Fibroblast of lung (primary cell): ENCODE measurements at places on chromosomes 12 and 14. TPM values are rescaled to one million over a fixed set of nuclear protein-coding genes. Genes with fewer than 3 reads are reported as not detected.

- DNase-seq, result peak; percentile 45
Observed at GRCh38 chr12:104197264-104197663, 18.3 kb upstream of the TXNRD1 start.

IL26 gene
- 0.26 TPM in 1 of 2 replicates, not detected in the other for total RNA-seq

C12orf50 gene
- under 0.01 TPM in 1 of 2 replicates, not detected in the other for total RNA-seq

GRCh38 chr12:93776581-93777018, 99.4 kb downstream of the CRADD start:
- peak; percentile 92 for DNase-seq

GRIN2B gene
- total RNA-seq, result under 0.01 TPM in 1 of 2 replicates, not detected in the other

CPM gene
- total RNA-seq, result 23.5 and 29.8 TPM in 2 replicates

DNA sequence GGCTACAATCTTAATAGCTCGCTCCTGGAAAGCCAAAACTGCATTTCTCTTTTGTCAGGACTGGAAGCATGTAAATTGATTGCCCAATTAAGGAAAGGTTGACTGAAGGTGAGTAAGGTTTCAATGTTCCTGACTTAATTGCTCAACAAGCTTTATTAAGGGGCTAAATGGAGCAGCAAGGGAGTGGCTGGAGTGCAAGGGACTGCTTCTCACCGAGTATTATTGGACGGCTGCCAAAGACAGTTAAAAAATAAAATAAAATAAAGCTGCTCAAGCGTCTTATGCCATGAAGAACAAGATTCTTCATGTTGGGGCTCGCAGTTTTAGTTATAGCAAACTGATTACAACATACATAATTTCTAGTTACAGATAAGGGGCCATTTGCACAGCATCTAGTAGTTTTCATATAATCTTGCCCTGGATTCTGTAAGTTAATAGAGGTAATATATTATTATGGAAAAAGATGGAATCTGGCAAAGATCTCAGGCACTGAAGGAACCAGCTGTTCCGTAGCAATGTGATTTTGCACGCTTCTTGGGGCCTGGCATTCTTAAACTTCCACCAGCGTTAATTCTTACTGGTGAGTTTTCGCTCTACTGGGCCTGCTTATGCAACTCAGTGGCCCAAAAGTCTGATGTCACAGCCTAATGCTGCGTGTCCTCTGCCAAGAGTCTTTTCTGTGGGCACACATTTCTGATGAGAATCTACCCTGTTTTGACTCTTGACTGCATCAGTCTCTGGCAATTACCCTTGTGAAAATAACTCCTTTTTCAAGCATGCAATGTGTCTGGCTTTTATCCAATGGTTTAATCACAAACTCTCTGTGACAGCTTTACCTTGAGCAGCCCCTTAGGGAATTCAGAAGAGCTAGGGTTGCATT, 108.5 kb downstream of the SLC38A1 start:
- peak; percentile 93 for DNase-seq

SMIM41 gene
- 2.0 and 2.1 TPM in 2 replicates for total RNA-seq

DNA sequence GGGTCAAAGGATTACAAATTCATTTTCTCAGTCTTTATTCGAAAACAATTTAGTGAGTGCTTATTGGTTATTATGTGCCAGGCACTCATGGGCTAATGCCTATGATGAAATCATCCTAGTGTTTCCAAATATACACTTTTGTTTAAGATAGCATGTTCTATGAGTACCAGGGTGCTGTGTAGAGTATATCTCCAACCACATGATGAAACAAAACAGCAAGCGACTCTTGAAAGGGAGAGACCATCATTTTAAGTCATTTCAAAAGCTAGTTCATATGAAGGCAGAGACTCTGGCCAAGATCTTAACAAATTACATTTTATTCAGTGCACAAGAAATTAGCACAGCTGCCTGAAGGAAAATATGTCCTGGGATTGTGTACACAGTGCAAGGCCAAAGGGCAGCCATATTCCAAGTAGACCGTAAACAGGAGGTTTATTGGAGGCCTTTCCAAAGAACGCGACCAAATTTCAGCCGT, 204.2 kb downstream of the EFCAB11 start:
- peak; percentile 97 for DNase-seq

SCAF11 gene
- total RNA-seq, result 43.8 and 45.5 TPM in 2 replicates

DNA sequence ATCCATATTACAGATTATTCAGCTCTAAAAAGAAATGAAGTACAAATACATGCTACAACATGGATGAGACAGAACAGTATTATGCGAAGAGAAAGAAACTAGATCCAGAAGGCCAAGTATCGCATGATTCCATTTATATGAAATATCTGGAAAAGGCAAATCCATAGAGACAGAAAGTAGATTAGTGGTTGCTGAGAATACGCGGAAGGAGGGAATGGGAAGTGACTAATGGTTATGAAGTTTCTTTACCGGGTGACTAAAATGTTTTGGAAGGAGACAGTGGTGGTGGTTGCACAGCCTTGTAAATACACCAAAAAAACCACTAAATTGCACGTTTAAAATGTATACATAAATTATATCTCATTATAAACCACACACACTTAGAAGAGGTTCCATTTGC, 12.5 kb downstream of the PRDM4 start:
- peak; percentile 66 for DNase-seq

GRCh38 chr14:68965261-68965761, 13.8 kb downstream of the ACTN1 start:
- DNase-seq, result no peak

DNA sequence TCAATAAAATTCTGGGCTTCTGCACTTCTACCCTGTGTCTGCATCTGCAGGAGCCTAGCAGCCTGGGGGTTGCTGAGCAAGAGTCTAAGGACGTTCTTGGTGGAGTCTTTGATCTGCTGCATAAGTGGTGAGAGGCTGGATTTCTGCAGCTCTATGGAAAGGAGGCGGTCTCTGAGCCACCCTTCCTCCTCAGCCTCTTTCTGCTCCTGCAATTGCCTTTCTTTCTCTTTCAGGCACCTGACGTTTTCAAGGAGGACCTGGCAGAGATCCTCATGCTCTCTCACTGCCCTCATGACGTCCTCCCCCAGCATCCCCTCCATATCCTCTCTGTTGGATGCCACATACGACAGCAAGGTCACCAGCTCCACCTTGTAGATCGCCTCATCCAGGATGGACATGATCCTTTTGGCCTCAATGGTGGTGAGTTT, 13.6 kb upstream of the TPCN1 start:
- peak; percentile 42 for DNase-seq

- DNase-seq, result no peak
Observed at GRCh38 chr14:66508547-66508845, 549 bp downstream of the GPHN start.

RASAL1 gene
- not detected in 2 replicates for total RNA-seq
